ENCODE measurements at places on chromosomes 1 and 21. TPM values are rescaled to one million over a fixed set of nuclear protein-coding genes. Genes with fewer than 3 reads are reported as not detected.
A peak's percentile ranks its signal among the peaks of the same experiment; 100 is the strongest.

Gene SLC9C2
- polyA plus RNA-seq: not detected

DNA sequence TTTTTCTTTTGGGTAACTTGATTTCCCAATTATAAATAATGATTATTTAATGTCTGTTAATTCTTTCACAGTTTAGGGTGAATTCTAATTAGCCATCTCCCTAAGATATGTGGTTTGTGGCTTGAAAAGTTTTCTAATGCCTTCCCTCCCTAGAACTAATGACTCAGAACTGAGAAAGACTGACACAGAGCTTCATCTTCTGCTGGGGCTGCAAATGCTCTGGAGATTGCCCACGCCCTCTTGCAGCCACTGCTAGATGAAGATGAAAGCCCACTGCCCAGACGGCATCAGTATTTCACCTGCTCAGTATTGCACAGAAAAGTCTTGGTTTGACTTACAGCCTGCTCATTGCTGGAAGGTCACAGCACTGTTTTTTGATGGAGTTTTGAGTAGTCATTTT lies 101.5 kb downstream of the ST6GALNAC3 start:
- no peak for DNase-seq

- DNase-seq: peak; percentile 53
These were observed 334.8 kb upstream of the CAMK1G start for GRCh38 chr1:209248649-209249279.

DNA sequence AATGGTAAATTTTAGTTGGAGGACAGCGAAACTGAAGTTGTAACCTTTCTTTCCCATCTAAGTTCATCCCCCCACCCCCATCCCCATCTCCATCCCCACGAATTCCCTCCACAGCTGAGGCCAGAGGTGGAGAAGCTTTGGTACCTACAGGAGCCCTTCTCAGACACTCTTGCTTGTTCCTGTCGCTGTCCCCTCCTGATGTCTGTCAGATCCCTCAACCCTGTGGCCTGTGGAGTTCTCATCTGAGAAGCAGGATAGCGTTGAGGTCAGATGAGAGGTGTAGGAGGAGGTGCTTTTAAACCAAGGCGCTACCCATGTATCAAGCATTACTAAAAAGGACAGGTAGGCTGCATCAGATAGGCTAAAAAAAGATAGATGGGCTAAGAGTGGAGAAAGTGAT lies 769 bp downstream of the NTPCR start:
- DNase-seq: no peak

GRCh38 chr1:218521414-218522169 lies 176.5 kb downstream of the TGFB2 start:
- no peak for DNase-seq

Gene PPM1J
- polyA plus RNA-seq: 7.7 TPM

Gene VCAM1
- polyA plus RNA-seq: not detected

DNA sequence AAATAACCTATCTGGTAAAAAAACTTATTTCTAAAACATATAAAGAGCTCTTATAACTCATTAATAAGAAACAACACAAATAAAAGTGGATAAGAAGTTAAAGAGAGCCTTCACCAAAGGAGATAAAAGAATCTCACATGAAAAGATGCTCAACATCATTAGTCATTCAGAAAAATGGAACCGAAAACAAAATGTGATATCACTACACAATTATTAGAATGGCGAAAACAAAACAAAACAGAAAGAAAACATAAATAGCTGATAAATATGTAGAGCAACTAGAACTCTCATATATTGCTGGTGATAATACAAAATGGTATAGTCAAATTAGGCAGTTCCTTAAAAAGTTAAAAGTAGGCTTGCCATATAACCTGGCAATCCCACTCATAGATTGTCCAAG lies 1109.3 kb downstream of the PLA2G4A start:
- DNase-seq: no peak

GRCh38 chr1:29709704-29710280 lies 473.5 kb downstream of the PTPRU start:
- DNase-seq: peak; percentile 97

- DNase-seq: no peak
These were observed 52.7 kb downstream of the ELF3 start for GRCh38 chr1:202063093-202063492.

GRCh38 chr1:226166341-226166740 lies 20.2 kb downstream of the ACBD3 start:
- DNase-seq: no peak

DNA sequence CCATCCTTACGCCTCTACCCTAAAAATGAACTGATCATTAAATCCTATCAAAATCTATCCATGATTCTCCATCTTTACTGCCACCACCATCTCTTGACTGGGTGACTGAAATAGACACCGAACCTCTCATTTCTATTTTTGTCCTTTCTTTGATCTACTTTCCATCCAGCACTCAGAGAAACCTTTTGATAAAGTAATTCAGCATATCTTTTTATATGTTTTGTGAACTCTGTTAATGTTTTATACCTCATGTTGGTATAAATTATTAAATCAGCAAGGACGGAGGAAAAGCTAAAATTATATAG lies 13.0 kb downstream of the PCNX2 start:
- DNase-seq: no peak

Gene GRHL3
- 20.5 TPM for polyA plus RNA-seq

DNA sequence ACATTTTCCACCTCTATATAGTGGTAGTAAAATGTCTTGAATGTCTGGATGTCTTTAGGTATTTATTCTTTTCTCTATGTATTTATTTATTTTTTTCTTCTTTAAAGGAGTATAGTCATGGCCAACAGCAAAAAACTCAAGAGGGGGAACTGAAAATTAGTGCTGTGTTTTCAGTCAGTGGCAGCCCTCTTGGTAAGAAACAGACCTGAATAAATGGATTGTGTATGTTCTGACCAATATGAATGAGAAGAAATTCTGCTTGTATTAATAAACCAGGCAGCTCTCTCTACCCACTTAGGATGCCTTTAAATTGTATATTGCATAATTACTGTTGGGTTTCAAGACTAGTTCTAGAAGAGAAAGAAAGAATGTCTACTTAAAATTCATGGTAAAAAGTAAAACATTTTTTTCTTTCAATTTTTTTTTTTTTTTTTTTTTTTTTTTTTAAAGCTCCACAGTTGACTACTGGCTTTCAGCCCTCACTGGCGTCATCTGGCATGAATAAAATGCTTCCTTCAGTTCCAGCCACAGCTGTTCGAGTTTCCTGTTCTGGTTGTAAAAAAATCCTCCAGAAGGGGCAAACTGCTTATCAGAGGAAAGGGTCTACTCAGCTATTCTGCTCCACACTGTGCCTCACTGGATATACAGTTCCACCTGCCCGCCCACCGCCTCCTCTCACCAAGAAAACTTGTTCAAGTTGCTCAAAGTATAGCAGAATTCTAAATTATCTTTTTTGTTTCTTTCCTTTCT lies 101.6 kb downstream of the ZMYM4 start:
- DNase-seq: no peak

Gene ADAMTS5
- polyA plus RNA-seq: 0.01 TPM

GRCh38 chr1:14571810-14572767 lies 26.4 kb upstream of the KAZN start:
- no peak for DNase-seq

DNA sequence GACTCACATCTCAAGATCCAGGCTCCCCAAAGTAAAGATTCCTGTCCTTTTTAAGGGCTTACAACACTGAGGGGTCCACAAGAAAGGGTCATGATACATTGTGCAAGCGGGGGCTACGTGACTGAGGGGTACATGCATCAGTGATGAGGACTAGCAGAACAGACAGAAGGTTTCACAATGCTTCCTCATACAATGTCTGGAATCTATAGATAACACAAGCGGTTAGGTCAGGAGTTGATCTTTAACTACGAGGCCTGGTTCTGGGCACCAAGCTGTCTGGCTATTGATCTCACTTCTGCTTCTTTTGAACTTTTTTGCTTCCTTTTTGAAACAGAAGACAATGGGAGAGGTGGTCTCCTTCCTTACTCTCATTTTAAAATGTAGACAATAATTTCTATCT lies 718.6 kb downstream of the AMY1C start:
- DNase-seq: no peak

DNA sequence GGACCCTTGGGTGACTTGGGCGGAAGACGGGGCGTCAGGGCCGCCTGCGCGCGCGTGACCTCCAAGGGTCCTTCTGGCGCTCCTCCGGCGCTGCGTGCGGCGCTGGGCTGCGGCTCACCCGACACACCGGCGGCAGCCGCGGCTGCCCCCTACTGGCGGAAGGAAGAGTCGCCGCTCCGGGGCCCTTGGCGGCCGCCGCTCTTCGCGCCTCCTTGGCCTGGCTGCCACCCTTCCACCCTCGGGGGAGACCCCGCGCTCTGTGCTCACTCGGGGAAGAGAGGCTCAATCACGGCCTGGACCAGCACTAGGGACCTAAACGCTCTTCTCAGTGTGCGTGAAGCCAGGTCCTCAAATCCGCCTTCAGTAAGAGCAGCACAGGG lies 89.7 kb downstream of the DMRTA2 start:
- no peak for DNase-seq

DNA sequence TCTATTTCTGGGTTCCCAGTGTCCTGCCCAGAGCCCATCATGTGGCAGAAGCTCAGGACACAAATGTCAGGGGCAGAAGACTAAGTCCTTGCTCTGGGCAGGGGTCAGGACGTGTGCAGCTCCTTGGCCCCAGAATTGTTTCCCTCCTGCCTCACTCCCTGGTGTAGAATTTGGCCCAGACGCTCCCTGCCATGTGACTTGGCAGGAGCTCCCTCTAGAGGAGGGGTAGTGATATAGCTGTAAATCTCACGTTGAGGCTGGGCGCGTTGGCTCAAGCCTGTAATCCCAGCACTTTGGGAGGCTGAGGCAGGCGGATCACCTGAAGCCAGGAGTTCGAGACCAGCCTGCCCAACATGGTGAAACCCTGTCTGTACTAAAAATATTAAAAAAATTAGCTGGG lies 91.2 kb downstream of the UBIAD1 start:
- DNase-seq: no peak

DNA sequence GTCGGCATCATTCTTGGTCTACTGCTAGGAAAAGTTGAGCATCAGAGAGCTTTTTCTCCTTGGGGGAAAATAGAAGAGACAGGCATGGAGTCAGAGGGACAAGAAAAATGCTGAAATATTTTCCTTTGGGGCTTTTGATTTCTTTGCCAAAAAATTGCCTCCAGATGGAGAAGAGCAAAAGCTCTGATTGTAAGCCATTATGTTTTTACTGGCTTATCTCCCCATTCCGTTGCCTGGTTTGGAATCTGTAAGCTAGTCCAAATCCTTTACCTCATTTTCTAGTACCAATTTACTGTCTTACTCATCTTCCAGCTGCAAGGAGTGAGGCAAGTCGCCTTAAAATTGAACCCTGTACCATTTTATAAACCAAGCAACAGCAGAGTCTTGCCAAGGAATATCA lies 23.3 kb upstream of the NBL1 start:
- no peak for DNase-seq

Gene CFHR2
- not detected for polyA plus RNA-seq

GRCh38 chr1:67874501-67875111 lies 41.3 kb upstream of the GNG12 start:
- DNase-seq: no peak

GRCh38 chr1:153933955-153934354 lies 11.2 kb upstream of the GATAD2B start:
- no peak for DNase-seq
